ENCODE measurements at places on chromosomes 6 and 20.

GRCh38 chr6:61592238-61592637 lies 693.8 kb downstream of the KHDRBS2 start:
- DNase-seq, result no peak

DNA sequence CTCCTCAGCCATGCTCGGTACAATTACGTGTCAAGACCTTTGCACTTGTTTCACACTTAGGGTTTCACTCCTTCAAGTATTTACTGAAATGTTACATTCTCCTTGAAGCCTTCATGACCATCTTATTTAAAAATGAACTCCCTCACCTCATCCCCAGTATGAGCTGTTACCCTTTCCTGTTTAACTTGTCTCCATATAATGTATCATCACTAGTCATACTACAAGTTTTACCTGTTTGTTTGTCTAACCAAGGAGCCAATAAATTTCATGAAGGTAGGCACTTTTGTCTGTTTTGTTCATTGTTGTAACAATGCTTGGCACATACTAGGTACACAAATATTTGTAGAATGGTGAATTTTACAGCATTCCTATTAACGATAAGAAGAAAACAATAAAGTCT lies 46.1 kb upstream of the MTRF1L start:
- DNase-seq, result no peak

DNA sequence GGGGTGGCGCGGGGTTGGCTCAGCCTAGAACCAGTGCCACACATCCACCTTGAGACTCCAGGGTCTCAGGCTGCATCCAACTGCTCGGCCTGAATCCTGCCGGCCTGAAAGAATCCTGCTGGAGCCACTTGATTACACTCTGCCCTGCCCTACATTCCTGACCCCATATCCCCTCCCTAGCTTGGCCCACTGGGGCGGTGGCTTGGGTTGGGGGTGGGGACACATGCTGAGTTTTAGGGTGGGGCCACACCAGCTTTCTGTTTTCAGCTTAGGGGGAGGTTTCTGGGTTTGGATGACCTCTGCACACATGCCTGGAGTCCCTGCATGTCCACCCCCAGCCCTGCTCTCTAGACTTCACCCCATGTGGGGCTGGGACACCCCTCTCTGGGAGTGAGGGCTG lies 6.8 kb downstream of the ITPR3 start:
- DNase-seq, result no peak

- DNase-seq, result peak; percentile 88
These were observed 135.1 kb downstream of the TBXT start for GRCh38 chr6:166032366-166033200.

DNA sequence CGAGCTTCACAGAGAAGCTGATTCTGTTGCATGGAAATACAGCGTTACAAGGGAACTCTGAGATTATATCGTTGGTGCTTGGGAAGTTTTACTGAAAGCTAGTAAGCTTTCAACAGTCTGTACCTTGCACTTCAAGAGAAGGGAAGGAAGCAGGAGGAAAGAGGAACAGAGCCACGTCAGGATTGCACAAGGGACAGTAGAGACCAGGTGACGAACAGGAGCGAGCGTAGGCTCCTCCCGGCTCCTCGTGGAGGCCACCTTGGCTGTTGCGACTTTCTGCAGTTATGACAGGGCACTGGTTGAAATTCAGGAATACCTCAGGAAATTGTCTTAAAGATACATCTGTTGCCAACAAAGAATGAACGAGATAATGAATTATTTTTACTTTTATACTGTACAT lies 18.8 kb downstream of the RTF2 start:
- no peak for DNase-seq

DNA sequence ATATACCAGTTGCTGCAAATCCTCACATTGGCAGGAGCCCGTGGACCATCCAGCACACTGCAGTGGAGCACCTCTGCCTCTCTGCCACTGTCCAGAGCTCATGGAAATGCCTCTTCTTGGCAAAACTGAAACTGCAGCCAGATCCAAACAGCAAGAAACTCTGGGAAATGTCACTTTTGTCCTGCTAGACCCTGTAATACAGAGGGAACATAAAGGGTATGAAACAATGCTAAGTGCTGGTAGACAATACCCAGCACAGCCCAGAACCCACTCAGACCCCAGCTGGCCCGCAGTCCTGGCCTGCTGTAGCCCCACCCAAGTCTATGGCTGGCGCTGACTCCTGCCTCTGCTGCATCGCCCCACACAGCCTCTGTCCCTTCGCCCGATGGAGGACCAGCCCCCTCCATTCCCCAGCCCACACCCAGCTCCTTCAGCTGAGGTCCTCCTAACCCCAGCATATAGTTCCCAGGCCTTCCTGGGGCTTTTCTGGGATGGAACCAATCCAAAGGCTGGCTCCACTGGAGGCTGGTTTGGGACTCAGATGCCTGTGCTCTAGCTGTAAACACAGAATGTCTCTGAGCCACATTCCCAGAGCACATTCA lies 242.5 kb downstream of the LRFN2 start:
- no peak for DNase-seq

DNA sequence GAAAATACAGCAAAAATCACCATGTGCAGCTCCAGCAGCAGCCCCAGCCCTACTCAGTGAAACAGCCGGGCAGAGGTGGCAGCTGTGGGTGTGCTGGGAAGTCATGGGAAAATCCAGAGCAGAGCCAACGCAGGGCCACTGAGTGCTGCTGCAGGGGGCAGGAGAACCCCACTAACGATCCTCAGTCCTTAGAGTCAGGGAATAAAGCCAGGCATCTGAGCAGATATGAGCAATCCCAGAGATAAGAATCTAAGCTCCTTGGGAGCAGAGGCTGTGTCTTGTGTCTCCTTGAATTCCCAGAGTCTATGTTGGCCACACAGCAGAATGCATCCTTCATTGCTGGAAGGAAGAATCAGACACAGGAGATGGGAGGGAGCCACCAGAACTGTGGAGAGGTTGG lies 493.1 kb upstream of the MAP3K7 start:
- no peak for DNase-seq

DNA sequence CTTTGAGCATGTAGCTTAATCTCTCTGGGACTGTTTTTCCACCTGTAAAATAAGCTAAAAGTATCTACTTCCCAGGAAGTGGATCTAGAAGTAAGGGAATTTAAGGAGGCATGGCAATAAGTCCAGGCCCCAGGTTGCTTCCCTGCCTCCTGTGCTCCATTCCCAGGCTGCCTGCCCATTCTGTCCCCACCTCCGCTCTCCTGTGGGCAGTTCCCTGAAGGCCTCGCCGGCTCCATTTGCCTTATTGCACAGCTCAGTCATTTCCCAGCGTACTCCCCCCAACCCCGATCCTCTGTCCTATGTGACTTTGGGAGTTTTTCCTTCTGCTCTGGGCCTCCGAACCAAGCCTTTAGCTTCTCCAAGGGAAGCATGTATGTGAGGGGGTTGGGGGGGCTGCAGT lies 4.6 kb downstream of the SLC29A1 start:
- DNase-seq, result no peak

GRCh38 chr6:170462366-170463020 lies 90.6 kb downstream of the PSMB1 start:
- no peak for DNase-seq

- no peak for DNase-seq
These were observed 2177.4 kb upstream of the DEFB115 start for GRCh38 chr20:29079769-29080690.

- no peak for DNase-seq
These were observed 46.4 kb downstream of the CNR1 start for GRCh38 chr6:88119769-88120168.

DNA sequence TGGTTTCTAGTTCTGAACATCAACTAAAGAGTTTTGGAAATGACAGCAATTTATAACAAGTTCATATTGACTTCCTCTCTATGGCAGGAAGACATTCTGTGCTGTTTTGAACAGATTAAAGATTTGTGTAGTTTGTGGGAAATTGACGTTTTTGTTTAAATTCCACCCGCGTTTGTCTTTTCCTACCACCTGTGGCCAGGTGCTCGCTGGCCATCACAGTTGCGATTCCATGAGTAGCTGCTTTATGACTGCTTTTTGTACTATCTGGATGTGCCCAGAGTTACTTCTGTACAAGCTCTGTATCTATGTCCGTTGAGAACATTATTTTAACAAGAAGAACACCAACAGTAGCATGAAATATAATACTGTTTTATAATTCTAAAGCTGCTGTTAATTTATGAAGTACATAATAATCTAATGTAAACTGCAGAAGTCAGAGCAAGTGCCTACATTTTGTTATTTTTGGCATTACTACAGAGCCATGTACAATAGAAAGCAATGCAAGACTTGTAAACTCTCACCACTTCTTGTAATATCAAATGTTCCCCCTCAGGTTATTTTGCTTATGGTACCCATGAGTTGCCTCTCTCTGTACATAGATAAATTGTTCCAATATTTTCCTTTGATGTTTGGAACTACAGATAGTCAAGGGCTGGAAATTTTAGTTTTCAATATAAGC lies 33.5 kb downstream of the ZBTB2 start:
- no peak for DNase-seq

- DNase-seq, result no peak
These were observed 36.8 kb downstream of the PNLDC1 start for GRCh38 chr6:159836718-159837490.

DNA sequence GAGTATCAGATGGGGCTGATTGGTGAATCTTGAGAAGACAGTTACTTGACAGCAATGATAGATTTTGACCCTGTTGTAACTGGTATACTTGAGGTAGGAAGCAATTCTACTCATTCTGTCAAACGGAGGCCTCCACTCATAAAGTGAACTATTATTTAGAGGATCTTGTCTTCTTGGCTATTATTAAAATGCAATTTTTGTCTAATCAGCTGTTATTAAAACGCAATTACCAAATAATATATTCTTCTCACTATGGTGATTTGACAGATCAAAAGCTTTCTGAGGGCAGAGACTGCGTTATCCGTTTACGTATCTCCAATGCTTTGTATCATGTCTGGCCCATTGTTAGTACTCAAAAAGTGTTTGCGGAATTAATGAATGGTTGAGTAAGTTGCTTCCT lies 120.7 kb downstream of the MACROD2 start:
- DNase-seq, result no peak

DNA sequence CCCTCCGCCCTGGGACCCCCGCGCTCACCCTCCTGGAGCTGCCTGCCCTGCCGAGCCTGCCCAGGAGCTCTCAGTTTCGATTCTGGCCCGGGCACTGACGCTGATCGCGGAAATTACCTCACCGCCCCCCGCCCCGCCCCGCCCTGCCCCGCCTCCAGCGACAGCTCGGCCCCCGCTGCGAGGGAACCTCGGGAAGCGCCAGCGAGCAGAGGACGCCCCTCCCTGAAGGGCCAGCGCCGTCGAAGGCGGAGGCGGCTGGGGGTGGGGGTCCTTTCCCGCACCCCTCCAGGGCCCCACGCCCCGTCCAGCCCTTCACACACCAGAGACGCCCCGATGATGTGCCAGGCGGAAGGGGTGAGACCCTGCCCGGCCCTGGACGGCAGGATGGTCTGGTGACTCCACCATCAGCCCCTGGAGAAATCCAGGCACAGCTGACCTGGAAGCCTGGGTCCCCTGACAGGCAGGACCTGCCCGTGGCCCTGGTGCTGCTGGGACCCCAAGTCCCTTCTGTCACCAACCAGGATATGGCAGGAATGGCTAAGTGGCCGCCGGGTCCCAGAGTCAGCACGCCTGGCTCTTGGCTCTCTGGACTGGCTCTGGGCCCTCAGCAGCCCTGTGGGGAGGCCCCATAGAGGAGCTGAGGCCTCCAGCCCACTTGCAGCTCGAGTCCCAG lies at the start of gene HELZ2:
HELZ2 (minus strand) TSS at position 84 of the 673 bp plus-strand sequence. CDS start 1,854 bp downstream, outside the sequence.
- peak; percentile 81 for DNase-seq

DNA sequence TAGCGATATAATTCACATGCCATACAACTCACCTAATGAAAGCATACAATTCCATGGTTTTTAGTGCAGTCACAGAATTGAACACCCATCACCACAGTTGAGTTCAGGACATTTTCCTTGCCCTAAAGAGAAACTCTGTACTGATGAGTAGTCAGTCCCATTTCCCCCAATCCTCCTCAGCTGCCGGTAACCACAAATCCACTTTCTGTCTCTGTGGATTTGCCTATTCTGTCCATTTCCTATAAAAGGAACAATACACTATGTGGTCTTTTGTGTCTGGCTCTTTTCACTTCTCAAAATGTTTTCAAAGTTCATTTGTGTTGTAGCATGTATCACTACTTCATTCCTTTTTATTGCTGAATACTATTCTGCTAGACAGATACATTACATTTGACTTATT lies 67.9 kb upstream of the TGM3 start:
- no peak for DNase-seq

DNA sequence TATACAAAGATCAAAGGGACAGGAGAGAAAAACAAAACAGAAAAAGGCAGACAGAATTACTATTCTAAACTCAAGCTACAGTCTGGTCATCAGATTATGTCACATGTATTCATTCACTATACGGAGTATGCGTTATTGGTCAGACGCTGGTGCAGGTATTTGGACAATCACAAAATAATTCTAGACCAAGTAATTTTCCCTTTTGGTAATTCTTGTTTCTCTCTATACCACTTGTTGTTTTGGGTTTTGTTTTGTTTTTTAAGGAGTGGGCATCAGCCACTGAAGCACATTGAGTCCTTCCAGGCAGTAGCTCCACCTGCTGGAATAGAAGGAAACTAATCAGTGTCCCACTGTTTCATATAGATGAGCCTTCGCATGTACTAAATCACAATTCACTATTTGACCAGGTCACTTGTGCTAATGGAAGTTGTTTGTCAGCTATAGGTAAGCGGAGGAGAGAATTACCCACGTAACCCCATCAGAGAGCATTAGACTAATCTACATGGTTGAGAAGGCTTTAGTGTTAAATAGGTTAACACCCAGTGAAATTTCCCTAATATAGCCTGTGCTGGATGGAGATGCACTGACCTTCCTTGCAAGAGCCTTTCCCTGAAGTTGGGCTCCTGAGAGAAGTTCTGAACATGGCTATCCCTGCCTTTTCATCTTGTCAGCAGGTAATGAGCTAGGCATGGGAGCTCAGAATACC lies 77.9 kb downstream of the TNFAIP3 start:
- DNase-seq, result peak; percentile 51

DNA sequence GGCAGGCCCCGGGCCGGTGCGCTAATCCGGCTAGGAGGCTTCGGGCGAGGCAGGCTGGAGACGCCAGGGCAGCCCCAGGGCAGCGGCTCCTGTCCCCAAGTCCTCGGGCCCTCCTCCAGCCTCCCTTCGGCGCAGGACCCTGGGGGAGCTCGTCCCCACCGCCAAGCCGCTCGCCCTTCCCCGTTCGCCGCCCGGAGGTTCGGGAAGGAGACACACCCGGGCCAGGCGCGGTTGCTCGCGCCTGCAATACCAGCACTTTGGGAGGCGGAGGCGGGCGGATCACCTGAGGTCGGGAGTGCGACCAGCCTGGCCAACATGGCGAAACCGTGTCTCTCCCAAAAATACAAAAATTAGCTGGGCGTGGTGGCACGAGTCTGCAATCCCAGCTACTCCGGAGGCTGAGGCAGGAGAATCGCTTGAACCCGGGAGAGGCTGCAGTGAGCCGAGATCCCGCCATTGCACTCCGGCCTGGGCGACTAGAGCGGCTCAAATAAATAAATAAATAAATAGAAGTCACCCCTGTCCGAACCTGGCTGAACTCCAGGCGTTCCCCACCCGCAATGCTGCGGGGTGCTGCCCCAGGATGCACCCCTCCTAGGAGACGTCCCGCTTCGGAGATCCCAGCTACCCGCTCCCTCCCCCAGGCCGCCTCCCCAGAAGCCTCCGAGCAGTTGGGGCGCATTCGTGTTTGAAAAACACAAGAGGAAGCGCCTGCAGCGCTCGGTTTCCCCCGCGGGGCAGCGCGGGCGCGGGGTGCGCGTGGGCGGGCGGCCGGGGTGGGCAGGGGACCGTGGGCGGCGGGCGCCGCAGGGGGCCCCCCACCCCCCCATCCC lies 27.5 kb downstream of the SERPINB9 start:
- DNase-seq, result peak; percentile 26
